Sigmoid colon (tissue), 7 donors: ENCODE measurements at places on chromosomes 7 and 10. TPM values are rescaled to one million over a fixed set of nuclear protein-coding genes. Genes with fewer than 3 reads are reported as not detected.

The SMARCD3 gene
- polyA plus RNA-seq, result 9.5 TPM

The IDI2 gene
- polyA plus RNA-seq, result not detected

The PLEKHS1 gene
- 3.6 TPM for polyA plus RNA-seq

The AGMO gene
- 0.42 TPM for polyA plus RNA-seq

The AKR1B1 gene
- 44.4 TPM for polyA plus RNA-seq

The GNAT3 gene
- polyA plus RNA-seq, result not detected

The TRIM24 gene
- polyA plus RNA-seq, result 6.9 TPM

The PRLHR gene
- not detected for polyA plus RNA-seq

The FEZF1 gene
- not detected for polyA plus RNA-seq

The IQUB gene
- 0.10 TPM for polyA plus RNA-seq

The RBP3 gene
- not detected for polyA plus RNA-seq

The OPN4 gene
- polyA plus RNA-seq, result not detected

The PHTF2 gene
- 7.3 TPM for polyA plus RNA-seq

DNA sequence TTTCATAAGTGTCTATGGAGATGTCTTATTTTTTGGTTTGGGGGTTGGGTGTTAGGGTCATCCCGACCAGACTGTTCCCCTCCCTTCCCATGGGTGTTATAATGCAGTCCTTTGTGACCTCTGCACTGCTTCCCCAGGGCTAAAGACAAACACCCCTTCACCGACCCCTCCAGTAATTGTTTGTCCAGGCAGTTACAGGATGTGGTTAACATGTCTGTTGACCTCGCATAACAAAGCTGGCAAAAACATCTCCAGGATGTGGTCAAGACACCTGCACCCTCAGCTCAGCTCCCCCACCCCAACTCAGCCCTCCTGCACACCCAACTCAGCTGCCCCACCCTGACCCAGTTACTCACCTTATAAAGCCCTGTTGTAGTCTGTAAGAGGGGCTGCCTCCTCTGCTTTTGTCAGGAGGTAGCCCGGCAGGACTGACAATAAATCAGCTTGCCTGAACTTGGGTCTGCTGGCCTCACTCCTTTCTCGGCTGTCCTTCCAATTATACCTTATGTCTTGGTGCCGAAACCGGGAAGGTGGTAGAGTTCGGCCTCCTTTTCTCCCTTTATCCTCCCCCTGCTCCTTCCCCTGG is 102.2 kb downstream of the ZNF92 start:
- no peak for DNase-seq

- DNase-seq, result peak; percentile 63
These were observed 180.0 kb downstream of the PDE1C start for GRCh38 chr7:31890198-31890597.

- DNase-seq, result no peak
These were observed 4.5 kb downstream of the HOXA5 start for GRCh38 chr7:27138985-27139333.

- DNase-seq, result no peak
These were observed 12.3 kb downstream of the HYCC1 start for GRCh38 chr7:23001610-23002009.

DNA sequence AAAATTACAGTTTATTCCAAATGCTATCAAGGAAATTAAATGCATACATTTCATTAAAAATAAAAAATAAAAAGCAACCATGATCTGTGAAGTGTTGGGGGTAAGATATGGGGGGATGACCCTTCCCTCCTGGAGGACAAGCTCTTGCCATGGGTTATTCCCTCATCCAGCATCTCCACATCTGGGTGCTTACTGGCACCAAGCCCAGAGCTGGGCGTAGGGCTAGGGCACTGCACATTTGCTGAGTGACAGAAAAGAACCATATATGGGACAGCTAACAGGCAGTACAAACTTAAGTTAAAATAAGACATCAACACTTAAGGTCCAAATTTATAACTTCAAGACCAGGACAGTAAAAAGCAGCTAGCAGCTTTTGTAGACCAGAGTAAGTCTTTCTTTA is 10.2 kb downstream of the CCDC6 start:
- peak; percentile 75 for DNase-seq

DNA sequence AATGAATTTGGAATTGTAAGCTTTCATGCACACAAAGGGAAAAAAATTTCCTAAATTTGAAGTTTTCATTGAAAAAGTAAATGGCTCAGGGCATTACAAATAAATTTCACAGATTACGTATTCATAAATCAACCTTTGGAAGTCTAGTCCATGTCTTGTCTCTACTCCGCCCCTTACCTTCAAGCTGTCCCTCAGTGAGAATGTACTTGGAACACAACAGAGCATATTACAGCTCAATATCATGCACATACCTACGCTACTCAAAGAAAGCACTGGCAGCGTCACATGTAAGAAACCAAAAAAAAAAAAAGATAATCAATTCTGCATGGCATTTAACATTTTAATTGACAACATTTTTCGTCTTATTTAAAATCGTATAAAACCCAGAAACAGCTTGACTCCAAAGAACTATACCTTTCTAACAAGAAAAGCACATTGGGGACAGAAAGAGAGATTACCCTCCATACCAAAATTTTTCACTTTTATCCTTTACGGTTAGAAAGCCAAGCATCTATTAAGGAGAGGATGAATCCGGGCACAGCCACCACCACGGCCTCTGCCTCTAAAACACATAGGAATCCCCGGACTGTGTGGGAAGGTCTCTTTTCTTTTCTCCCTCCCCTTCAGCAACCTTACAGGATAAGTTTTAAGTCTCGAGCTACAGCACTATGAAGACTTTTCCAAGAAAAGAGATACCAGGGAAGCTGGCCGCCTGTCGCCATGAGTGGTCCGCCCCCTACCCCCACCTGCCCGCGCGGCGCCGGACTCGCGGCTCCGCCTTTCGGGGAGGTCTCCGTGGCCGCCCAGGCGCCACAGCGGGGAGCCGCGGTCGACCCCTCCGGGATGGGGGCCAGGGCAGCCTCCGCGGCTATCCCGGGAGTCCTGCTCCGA is 1.1 kb downstream of the JMJD1C start:
- DNase-seq, result no peak

- no peak for DNase-seq
These were observed 216.1 kb upstream of the ZMIZ1 start for GRCh38 chr10:78852466-78853240.

- DNase-seq, result no peak
These were observed 1.0 kb upstream of the CROT start for GRCh38 chr7:87344446-87344845.

GRCh38 chr7:35825974-35826373 is 25.1 kb downstream of the SEPTIN7 start:
- DNase-seq, result no peak

DNA sequence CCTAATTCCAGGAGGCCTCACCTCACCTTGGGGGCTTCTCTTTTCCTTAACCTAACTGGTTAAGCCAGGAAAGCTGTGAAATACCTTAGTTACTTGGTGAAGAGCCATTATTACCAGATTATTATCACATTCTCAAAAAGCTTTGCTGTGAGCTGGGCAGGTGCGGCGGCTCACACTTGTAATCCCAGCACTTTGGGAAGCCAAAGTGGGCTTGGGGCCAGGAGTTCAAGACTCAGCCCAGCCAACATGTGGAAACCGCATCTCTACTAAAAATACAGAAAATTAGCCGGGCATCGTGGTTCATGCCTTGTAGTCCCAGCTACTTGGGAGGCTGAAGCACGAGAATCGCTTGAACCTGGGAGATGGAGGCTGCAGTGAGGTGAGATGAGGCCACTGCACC is 102.4 kb upstream of the KLF6 start:
- peak; percentile 64 for DNase-seq

DNA sequence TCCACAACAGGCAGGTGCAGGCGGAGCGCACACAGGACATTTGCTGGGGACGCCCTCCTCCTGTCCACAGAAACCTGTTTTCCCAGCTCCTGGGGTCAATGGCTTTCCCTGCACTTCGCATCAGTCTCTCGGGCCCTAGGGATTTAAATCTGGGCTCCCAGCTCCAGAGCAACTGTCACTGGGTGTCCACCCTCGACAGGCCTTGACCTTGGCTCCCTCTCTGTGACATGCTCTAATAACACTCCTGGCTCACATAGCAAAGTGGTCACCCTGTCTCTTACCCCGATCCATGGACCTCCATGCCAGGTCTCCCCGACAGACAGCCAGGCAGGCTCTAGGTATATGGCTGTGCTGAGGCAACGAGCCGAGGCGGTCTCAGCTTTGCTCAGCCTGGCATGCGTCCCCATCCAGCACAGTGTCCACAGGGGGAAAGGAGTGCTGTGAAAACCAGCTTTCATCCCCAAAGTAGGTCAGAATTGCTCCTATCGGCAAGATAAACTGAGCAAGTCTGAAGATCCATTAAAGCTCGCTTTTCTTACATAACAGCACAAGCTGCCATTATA is 195.6 kb downstream of the TNS3 start:
- peak; percentile 26 for DNase-seq

DNA sequence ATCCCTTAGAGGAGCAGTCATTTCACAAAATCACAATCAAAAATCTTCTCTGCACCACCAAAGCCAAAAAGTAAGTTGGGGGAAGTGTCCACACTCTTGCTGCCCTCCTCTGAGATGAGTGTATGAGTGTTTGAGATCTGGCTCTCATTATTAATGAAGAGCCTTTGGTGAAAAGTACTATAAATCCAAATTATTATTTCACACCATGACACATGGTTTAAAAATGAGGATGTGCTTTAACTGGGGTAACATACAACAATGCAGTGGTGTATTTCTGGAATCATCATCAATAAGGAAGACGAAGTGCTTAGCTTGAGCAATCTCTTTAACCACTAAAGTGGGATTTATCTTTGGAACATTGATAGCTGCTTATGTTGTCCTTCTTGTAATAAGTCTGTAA is 114.2 kb upstream of the ADAM12 start:
- no peak for DNase-seq

- no peak for DNase-seq
These were observed 176.3 kb upstream of the MEOX2 start for GRCh38 chr7:15862781-15863165.

- no peak for DNase-seq
These were observed 6.5 kb downstream of the CHST12 start for GRCh38 chr7:2409745-2410414.

- no peak for DNase-seq
These were observed 647 bp downstream of the PLAU start for GRCh38 chr10:73911553-73912004.

DNA sequence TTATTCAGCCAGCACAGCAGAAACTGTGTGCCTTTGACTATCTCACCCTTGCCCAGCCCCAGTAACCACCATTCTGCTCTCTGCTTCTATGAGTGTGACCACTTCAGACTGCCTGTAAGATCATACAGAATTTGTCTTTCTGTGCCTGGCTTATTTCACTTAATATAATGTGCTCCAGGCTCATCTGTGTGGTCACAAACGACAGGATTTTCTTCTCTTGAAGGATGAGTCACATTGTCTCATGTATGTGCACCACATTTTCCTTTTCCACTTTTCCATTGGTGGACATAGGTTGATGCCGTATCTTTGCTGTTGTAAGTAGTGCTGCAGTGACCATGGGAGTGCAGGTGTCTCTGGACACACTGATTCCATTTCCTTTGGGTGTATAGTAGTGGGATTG is 122.5 kb upstream of the LANCL2 start:
- no peak for DNase-seq

- no peak for DNase-seq
These were observed 73.2 kb downstream of the SORBS1 start for GRCh38 chr10:95487994-95488393.

GRCh38 chr10:71575934-71576801 is 143.4 kb downstream of the C10orf105 start:
- no peak for DNase-seq

- DNase-seq, result no peak
These were observed 1.7 kb downstream of the ADAM8 start for GRCh38 chr10:133274751-133275683.

DNA sequence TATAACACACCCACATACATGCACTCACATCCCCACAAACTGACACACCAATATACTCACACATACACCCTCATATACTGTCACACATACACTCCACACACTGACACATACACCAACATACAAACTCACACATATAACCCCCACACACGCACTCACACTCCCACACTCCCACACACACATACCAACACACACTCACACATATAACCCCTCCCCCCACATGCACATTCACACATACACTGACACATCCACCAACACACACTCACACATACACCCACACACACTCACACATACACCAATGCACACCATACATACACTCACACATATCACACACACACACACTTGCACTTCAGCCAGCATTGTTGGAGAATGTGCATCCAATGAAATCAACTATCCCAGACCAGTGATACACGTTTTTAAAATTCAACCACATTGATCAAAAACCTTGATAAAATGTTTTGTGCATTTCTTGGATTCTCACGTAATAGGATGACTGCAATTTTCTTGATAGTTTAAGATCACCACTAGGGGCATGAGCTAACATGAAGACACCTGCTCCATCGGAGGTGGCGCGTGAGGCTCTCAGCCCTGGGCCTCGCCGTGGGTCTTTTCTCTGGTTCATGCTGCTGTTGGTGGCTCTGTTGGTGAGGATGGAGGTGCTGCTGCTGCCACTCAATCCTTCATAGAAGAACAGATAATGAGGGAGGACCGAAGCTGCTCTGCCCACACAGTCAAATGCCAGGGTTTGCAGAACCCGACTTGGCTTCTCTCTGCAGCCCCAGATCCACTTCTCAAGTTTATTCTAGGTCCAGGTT is 32.1 kb upstream of the CHST15 start:
- DNase-seq, result no peak

- no peak for DNase-seq
These were observed 883 bp downstream of the SPAG6 start for GRCh38 chr10:22346096-22346661.

DNA sequence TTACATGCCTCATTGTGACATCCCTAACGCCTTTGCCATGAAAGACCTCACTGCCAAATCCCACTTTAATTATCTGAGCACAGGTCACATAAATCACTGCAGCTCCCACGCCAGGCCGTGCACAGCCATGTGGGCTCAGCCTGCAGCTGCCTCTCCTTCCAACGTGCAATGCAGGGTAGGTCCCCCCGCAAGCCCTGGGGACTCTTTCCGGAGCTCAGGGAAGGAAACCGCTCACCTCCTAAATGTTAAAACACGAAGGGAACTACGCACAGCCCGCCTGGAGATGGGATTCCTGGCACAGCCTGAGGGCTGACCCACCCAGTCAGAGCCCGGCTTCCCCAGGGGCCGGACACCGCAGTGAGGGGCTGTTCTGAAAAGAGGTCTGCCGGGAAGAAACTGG is 128.0 kb downstream of the MAD1L1 start:
- DNase-seq, result no peak

GRCh38 chr10:111432588-111432987 is 355.8 kb downstream of the ADRA2A start:
- no peak for DNase-seq

GRCh38 chr10:124831116-124831515 is 29.5 kb downstream of the ABRAXAS2 start:
- no peak for DNase-seq

DNA sequence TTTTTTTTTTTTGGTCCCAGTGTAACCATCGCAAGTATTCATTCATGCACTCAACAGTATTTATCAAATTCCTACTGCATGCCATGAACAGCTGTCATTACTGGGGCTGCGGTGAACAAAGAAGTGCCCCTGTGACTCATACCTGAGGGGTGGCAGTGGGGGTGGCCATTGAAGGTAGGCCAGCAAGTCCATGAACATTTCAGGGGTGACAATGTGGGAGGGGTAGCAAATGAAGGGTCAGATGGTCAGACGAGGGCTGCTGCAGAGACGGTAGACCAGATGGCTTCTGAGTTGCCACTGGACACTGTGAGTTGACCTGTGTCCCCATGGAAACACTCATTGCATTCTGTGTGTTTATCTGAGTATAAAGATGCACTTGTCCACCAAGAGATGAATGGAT is 92.5 kb upstream of the PITRM1 start:
- peak; percentile 37 for DNase-seq
